ENCODE measurements at places on chromosomes 3 and 15. TPM values are rescaled to one million over a fixed set of nuclear protein-coding genes. Genes with fewer than 3 reads are reported as not detected.

CIB1 gene
- 120 TPM for total RNA-seq

ZNF280D gene
- total RNA-seq: 22.2 TPM

MEIS2 gene
- total RNA-seq: 0.07 TPM

CFAP100 gene
- total RNA-seq: not detected

PLA2G4D gene
- not detected for total RNA-seq

EFHB gene
- not detected for total RNA-seq
